ENCODE measurements at places on chromosomes 7 and 10.

DNA sequence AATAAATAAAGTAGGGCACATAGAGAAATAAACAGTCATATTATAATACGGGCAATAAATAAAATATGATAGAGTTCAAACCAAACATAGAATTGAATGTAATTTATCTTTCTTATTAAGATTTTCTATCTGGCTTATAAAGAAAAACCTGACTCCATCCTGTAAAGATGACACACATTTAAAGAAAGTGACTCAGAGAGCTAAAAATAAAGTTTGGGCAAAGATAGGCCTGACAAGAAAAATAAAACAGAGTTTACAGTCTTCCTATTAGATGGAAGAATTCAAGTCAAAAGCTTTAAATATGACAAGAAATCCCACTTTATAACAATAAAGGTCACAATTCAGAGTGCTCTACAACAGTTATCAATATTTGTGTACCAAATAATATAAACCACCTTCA lies 580.6 kb downstream of the PHTF2 start:
- DNase-seq = no peak

GRCh38 chr7:130444751-130445407 lies 4.1 kb upstream of the CEP41 start:
- DNase-seq = no peak

DNA sequence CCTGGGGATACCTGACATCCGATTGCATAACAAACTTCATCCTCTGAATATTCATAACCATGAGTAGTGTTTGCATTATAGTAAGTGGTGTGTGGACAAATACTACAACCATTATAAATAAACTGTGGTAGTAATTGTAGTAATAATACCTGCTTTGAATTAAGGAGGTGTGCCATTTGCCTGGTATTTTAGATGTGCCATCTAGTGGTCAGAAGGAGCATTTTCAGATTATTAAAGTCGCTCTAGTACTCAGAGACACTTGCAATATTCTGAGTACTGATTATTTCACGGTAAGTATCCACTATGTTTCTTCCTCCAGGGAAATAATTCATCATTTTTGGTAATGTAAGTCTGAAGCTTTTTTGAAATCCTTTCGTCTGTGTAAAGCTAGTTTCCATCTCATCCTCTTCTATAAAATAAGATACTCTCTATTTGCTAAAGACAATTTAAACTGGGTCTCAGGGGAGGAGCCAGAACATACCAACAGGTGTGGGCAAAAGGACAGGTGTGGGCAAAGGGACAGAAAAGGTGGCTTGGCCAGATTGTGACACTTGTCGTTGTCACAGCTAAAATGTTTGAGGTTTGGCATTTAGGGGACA lies 115.3 kb upstream of the WDR11 start:
- DNase-seq = no peak

GRCh38 chr10:60224066-60224705 lies 165.5 kb downstream of the ANK3 start:
- no peak for DNase-seq

GRCh38 chr7:7476381-7476780 lies 59.3 kb downstream of the COL28A1 start:
- no peak for DNase-seq

GRCh38 chr7:101681170-101682007 lies 52.3 kb upstream of the MYL10 start:
- DNase-seq = no peak

DNA sequence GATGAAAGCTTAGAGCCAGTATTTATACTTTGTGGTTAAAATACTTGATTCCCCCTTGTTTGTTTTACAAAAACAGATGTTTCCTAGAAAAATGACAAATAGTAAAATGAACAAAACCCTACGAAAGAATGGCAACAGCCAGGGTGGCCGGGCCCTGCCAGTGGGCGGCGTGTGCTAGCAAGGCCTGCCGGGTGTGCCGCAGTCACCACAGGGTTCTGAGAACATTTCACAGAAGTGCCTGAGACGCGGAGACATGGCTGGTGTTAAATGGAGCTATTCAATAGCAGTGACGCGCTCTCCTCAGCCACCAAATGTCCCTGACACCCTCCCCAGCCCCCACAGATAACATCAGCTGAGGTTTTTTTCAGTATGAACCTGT lies 14.5 kb downstream of the GPR146 start:
- no peak for DNase-seq

DNA sequence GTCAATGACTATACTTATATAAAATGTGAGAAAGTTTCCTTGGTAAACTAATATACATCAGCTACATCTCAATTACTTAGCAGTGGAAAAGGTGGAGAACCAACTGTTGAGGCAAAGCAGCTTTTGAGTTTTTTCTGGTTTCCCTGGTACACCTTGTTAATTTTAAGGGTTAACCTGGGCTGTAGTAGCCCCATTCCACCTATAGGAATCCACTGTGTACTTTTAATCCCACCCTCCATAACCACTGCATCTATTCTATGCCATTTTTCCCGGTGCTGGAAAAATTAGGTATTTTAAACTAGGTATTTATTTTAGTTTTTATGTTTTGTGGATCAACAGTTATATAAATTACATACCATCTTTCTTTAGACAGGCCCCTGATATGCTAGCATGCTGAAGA lies 42.4 kb downstream of the NRBF2 start:
- no peak for DNase-seq

DNA sequence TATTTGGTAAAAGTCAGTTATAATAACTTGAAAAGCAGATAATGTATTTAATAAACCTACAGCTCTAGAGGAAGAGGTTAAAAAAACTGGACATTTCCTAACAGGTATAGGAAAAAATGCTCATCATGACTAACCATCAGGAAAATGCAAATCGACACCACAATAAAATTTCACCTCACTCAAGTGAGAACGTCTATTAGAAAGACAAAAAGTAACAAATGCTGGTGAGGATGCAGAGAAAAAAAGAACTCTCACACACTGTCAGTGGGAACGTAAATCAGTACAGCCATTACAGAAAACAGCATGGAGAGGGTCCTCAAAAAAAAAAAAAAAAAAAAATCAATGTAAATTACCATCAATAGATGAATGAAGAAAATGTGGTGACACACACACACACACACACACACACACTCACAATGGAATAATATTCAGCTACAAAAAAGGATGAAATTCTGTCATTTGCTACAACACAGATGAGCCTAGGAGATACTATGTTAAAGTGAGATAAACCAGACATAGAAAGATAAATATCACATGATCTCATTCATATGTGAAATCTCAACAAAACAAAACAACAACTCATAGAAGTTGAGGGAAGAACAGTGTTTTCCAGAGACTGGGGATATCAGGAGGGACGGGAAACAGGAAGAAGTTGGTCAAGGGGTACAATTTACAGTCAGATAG lies 20.1 kb downstream of the EPC1 start:
- DNase-seq = no peak

- DNase-seq = peak; percentile 34
Measured at GRCh38 chr7:826230-826917, 5.9 kb upstream of the SUN1 start.

DNA sequence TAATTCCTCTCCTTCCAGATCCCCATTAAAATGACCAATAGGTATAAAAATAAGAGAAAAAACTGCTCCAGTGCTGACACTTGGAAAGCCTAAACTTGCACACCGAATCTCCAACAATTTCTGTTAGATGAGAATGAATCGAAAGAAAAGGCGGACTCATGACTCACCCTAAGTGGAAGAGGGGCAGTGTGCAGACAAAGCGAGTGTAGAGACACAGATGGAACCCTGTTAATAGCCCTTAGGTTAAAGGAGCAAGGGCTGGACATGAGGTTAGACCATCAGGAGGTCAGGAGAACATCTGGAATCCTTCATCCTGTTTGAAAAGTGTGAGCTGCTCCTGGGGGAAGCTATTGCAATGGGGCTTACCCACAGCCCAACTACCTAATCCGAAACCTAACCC lies 103.4 kb upstream of the GLI3 start:
- DNase-seq = no peak

DNA sequence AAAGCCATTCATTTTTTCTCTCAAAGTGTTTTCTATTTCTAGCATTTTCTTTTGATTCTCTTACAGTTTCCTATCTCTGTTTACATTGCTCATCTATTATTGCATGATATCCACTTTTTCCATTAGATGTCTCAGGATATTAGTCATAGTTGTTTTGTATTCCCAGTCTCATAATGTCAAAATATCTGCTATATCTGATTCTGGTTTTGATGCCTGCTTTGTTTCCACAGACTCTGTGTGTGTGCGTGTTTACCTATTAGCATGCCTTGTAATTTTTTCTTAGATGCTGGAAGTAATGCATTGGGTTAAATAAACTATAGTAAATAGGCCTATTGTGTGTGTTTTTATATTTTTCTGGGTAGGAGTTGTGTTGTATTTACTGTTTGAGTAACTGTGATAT lies 1126.3 kb downstream of the SORCS1 start:
- no peak for DNase-seq

DNA sequence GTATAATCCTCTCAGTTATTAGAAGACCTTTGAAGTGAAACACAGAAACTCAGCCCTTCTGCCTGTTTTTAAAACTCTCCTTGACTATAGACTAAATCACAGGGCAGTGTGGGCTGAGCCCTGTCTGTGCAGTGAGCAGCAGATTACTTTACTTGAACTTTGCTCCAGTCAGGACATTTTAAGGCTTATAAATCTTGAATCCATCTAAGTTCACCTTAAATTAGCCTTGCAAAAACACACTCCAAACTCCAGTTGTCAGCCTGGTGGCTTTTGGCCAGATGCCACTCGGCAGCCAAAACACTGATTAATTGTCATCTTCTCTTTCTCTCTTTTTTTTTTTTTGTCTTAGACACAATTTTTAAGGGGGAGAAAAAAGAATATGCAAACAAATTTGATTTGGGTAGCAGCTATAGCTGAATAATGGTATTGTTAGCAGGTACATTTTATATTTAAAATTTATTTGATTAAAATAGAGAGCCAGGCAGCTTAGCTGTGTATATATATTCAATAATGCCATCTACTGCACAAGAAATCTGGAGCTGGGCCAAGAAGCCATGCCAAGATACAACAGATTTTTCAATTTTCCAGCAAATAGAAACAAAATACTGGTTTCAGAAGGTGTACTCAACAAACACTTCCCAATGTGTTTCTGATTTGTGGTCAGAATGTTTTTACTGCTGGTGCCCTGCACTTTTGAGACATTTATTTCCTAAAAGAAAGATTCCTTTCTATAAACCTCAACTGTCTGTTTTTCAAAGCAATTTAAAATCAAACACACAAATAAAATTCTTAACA lies 247.7 kb downstream of the TFEC start:
- DNase-seq = no peak

GRCh38 chr7:12094365-12094921 lies 116.7 kb upstream of the TMEM106B start:
- DNase-seq = no peak

GRCh38 chr7:136033413-136034031 lies 56.4 kb upstream of the MTPN start:
- no peak for DNase-seq

- no peak for DNase-seq
Measured at GRCh38 chr10:69416695-69417094, at the start of gene TACR2. TSS of gene TACR2 (minus strand) at chr10:69416918. CDS start at chr10:69416323, 595 bp downstream.

DNA sequence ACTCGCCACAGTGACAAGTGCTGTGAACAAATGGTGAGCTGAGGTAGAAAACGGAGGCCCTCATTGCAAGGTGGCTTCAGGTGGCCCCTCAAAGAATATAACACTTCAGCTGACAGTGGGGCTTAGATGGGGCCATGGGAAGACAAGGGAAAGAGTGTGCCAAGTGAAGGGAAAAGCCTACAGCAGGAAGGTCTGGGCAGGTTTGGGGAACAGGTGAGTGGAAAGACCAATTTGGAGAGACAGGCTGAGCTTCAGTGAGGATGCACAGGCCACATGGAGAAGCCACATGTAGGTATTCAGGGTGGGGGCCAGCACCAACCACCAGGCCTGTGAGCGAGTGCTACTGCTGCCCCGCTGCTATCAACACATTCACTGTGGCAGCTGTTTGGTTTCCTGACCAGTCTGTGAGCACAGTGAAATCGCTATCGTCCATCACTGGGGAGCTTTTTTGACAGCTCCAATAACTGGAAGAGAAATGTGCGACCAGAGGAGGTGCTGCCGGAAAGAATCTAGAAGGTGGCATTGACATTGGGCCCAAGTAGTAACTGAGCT lies 3.4 kb downstream of the POLD2 start:
- DNase-seq = no peak

DNA sequence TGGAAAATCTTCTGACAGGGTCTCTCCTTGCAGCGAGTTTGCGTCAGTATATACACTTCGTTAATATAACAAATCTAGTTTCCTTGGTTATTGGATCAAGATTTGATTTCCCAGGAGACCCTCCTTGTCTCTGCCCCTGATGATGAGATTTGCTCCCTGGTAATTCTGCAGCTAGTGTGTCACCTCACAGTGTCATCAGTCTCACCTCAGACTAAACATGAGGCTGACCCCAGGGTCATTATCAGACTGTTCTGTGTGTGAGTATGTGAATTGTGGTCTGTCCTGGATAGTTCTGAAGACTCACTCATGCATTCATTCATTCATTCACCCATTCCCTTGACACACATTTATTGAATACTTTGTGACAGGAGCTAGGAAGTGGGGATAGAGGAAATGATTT lies 138.4 kb upstream of the CTTNBP2 start:
- DNase-seq = no peak

- DNase-seq = no peak
Measured at GRCh38 chr7:108145401-108145800, 15.2 kb upstream of the LAMB4 start.

- no peak for DNase-seq
Measured at GRCh38 chr7:151245360-151246101, 3.0 kb downstream of the SMARCD3 start.

- DNase-seq = no peak
Measured at GRCh38 chr7:114879554-114879953, 42.3 kb upstream of the MDFIC start.

GRCh38 chr10:61961278-61961677 lies 59.8 kb downstream of the ARID5B start:
- no peak for DNase-seq

- no peak for DNase-seq
Measured at GRCh38 chr10:132929953-132930548, 12.3 kb downstream of the CFAP46 start.

- DNase-seq = no peak
Measured at GRCh38 chr10:72075376-72076115, 12.8 kb downstream of the SPOCK2 start.

GRCh38 chr10:88060762-88061161 lies 197.3 kb downstream of the PTEN start:
- DNase-seq = no peak

DNA sequence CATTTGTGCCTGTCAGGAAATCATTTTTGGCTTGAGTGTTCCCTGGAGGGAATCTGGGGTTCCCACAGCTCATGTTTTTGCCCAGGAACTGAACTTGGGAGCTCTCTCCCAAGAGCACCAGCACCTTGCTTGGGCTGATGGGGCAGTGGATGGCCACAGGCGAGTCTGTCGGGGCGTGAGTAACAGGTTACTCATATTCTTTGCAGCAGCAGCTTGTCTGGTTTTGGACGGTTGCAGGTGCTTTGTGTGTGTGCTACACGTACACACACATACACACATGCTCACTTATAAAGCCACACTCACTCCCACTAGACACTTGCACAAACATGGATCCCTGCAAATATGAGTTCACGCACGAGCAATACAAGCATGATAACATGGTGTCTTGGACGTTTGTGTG lies 2.9 kb upstream of the PALD1 start:
- no peak for DNase-seq

- DNase-seq = no peak
Measured at GRCh38 chr7:38224392-38224791, 46.3 kb downstream of the STARD3NL start.

GRCh38 chr10:80472234-80473095 lies 18.4 kb downstream of the TSPAN14 start:
- DNase-seq = no peak

Data from NCI-H2227 treated with DMSO at 0.1 percent for 48 hours (cell line).